ENCODE measurements at places on chromosomes 3 and 15.

DNA sequence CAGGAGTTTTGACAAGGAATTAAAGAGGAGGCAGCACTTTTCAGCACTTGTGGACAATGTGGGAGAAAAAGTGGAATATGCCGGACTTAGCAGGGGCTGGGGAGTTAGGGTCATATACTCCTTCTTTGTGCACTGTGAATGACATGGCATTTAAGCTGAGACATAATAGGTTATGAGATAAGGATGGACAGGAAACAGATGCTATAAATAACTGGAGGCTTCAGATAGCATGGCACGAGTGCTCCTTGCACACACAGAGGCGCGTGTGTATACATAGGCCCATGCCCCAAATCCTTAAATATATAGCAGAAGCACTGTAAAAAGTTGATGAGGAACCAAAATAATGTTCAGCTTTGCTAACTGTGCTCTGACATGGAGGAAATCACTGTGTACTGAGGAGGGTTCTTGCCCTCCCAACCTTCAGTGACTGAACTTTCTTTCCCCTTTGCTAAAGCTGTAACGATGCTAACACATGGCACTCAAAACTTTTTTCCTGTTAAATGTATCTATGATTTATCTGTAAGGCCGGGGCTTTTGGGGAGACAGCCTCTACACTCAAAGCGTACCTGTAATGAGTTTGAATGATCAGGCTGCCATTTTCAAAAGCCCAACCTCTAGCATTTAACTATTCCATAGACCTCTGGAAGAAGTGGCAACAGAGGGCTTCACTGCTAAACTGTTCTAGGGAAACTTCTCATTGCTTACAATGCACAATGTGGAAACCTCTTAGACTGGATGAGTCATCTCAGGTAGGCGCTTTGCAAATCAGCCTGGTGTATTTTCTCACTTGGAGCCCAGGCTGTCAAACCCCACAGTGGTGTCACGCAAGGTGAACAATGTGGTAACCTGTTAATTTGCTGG, 784.6 kb downstream of the NR2F2 start:
- DNase-seq = no peak

DNA sequence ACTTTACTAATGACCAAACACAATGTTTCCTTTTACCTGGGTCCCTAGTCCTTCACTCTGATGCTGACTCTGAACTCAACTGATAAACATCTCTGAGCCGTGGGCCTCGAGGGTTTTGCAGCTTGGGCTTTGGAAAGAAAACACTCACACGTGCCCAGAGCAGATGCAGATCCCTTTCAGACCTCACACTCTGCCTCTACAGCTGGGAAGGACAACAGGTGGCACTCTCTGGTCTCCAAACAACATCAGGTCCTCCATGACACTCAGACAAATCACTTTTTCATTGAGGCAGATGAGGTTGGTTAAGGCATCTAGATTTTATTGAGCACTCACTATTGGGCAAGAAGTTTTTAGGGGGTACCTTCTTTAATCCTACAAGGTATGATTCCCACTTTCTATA, 64.7 kb upstream of the NTRK3 start:
- no peak for DNase-seq

- no peak for DNase-seq
Measured at GRCh38 chr3:87145553-87145952, 81.6 kb upstream of the CHMP2B start.

- no peak for DNase-seq
Measured at GRCh38 chr3:88059380-88060170, 520 bp downstream of the ZNF654 start.

GRCh38 chr3:106740116-106740515, 637.1 kb upstream of the CCDC54 start:
- no peak for DNase-seq
